ENCODE measurements at places on chromosomes 4 and X. TPM values are rescaled to one million over a fixed set of nuclear protein-coding genes. Genes with fewer than 3 reads are reported as not detected.
A peak's percentile ranks its signal among the peaks of the same experiment; 100 is the strongest.

The ATP2B3 gene
- total RNA-seq = not detected

The F8 gene
- total RNA-seq = 1.4 TPM

DNA sequence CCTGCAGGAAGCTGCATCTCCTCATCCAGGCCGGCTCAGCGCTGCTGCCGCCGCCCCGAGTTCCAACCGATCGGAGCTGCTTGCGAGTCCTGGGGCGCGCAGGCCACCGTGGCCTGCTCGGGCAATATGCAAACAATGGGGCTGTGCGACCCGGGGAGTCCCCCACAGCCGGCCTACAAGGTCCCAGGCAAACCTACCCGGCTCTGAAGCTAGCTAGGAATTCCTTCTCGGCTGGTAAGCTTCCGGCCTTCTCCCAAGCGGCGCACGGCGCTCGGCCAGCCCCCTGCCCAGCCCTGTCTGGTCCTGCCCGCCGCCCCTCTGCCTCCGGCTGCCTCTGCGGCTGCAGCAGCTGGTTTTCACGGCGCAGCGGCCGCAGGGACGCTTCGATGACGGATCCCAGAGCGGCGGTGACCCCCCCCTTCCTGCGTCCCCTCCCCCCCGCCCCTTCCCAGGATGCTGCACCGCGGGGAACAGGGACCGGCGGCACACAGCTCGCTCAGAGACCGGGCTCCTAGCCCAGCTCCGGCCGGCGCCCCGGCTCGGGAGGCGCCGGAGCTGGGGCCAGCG, 59.4 kb downstream of the TSC22D3 start:
- H3K4me1 ChIP-seq = peaks cover 37% of the 10 kb centered on the region
- H3K27ac ChIP-seq = peak overlapping the region; percentile 98
- no peaks in the 10 kb centered on the region for H3K36me3 ChIP-seq
- H3K4me3 ChIP-seq = peak overlapping the region; percentile 98
- H3K27me3 ChIP-seq = no peaks in the 10 kb centered on the region
- no peak for DNase-seq

GRCh38 chrX:9573282-9574106, 108.6 kb downstream of the TBL1X start:
- no peak overlapping the region for H3K27ac ChIP-seq
- H3K4me1 ChIP-seq = peaks cover 7% of the 10 kb centered on the region
- H3K4me3 ChIP-seq = no peak overlapping the region
- H3K27me3 ChIP-seq = no peaks in the 10 kb centered on the region
- peaks cover 5% of the 10 kb centered on the region for H3K36me3 ChIP-seq

DNA sequence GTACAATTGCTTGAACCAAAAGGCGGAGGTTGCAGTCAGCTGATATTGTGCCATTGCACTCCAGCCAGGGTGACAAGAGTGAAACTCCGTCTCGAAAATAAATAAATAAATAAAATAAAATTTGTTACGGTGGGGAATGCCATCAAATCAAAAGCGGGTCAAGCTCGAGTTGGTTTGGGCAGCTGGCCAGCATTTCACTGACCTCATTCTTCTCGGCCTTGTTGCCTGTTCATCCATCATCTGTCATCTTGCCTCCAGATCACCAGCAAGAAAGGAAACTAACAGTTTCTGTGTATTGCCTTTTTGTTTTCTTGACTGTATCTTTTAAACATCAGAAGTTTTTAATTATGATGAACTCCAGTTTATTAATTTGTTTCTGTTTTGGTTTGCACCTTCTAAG, 31.5 kb upstream of the KLHL2 start:
- no peak overlapping the region for H3K4me3 ChIP-seq
- H3K27ac ChIP-seq = no peak overlapping the region
- H3K36me3 ChIP-seq = no peaks in the 10 kb centered on the region

- H3K4me1 ChIP-seq = peaks cover 35% of the 10 kb centered on the region
- H3K27ac ChIP-seq = no peak overlapping the region
- H3K27me3 ChIP-seq = no peaks in the 10 kb centered on the region
- no peak overlapping the region for H3K4me3 ChIP-seq
- peaks cover 12% of the 10 kb centered on the region for H3K36me3 ChIP-seq
- no peak for DNase-seq
Measured at GRCh38 chr4:182276210-182277109, 33.3 kb downstream of the TENM3 start.

The AFP gene
- total RNA-seq = 1.4 TPM

- peaks cover 2% of the 10 kb centered on the region for H3K27me3 ChIP-seq
- H3K27ac ChIP-seq = 0 out of 2 replicates have a peak overlapping the region, but pooled peaks have one; percentile 44
- H3K4me3 ChIP-seq = no peak overlapping the region
- no peak for DNase-seq
- H3K4me1 ChIP-seq = peaks cover 18% of the 10 kb centered on the region
Measured at GRCh38 chrX:49120091-49120490, 3.4 kb downstream of the GPKOW start.

The RBM10 gene
- 39.1 TPM for total RNA-seq
